ENCODE measurements at places on chromosomes 16 and 17. TPM values are rescaled to one million over a fixed set of nuclear protein-coding genes. Genes with fewer than 3 reads are reported as not detected.

- no peak for DNase-seq
Observed at GRCh38 chr16:70253291-70254106, 1.8 kb upstream of the EXOSC6 start.

GRCh38 chr17:9768381-9768934, 22.9 kb downstream of the DHRS7C start:
- DNase-seq = peak; percentile 37

- DNase-seq = peak; percentile 99
Observed at GRCh38 chr16:684071-684794, at the start of gene JMJD8. TSS of gene JMJD8 (minus strand) at chr16:684334. CDS start at chr16:684319, 15 bp downstream.

DNA sequence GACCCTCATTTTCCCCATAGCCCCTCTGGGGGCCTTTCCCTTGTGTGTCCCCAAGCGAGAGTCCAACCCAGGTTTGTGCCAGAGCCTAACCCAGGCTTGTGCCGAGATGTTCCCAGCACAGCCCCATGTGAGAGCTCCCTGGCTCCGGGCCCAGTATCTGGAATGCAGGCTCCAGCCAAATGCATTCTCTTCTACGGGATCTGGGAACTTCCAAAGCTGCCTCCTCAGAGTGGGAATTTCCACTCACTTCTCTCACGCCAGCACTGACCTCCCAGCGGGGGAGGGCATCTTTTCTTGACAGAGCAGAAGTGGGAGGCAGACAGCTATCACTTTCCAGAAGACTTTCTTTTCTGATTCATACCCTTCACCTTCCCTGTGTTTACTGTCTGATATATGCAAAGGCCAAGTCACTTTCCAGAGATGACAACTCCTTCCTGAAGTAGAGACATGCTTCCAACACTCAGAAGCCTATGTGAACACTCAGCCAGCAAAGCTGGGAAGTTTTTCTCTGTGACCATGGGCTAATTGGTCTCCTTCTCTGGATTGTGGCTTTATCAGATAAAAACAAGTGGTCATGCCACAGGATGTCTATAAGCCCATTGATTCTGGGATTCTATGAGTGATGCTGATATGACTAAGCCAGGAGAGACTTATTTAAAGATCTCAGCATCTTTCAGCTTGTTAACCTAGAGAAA, 2.5 kb upstream of the CCL2 start:
- no peak for DNase-seq

GRCh38 chr16:57985204-57986181, 14.6 kb upstream of the CNGB1 start:
- no peak for DNase-seq

GRCh38 chr16:13944816-13945215, 24.9 kb downstream of the ERCC4 start:
- no peak for DNase-seq

The ALG1 gene
- 11.4 TPM for total RNA-seq

The ATP1B2 gene
- 8.2 TPM for total RNA-seq

- no peak for DNase-seq
Observed at GRCh38 chr16:68892898-68893297, 49.6 kb downstream of the TANGO6 start.

The OTOA gene
- total RNA-seq = 0.41 TPM

The HCRT gene
- 0.41 TPM for total RNA-seq

The HSPB9 gene
- total RNA-seq = under 0.01 TPM

- no peak for DNase-seq
Observed at GRCh38 chr17:44496815-44497214, 6.4 kb downstream of the GPATCH8 start.

The KIAA0513 gene
- 55.8 TPM for total RNA-seq

GRCh38 chr17:82440991-82441627, 9.4 kb downstream of the CYBC1 start:
- no peak for DNase-seq

DNA sequence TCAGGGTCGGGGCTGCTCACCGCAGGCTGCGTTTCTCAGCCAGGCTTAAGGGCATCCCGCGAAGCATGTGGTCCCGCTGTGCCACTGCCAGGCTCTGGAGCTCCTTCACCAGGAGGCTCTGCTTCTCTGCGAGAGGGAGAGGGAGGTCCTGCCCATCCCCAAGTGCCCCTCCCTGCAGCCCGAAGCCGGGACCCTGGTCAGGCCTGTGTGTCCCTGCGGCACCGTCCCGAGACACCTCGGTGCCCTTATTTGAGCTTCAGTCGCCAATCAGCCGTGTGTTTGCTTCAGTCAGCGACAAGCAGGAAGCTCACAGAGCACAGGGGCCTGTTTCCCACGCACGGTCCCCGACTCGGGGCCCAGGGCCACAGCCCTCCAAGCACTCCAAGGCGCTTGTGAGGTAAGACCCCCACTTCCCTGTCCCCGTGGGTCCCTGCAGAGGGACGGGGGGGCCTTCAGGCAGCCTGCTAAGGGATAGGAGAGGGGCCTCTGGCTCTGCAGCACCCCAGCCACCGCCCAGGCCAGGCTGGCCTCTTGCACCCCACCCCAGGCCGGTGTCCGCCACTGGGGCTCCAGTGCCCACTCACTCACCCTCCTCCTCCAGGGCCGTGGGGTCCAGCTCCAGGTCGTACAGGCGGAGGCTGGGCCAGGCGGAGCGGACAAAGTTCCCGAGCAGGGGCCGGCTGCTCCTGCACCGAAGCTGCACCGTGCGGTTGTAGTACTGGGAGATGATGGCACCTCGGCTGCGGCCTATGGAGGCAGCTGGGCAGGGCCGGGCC, 3.2 kb downstream of the TMC6 start:
- DNase-seq = no peak
